ENCODE measurements at places on chromosomes 6 and 20.
A peak's percentile ranks its signal among the peaks of the same experiment; 100 is the strongest.

GRCh38 chr6:4316867-4317400, 181.6 kb upstream of the ECI2 start:
- no peak for DNase-seq

DNA sequence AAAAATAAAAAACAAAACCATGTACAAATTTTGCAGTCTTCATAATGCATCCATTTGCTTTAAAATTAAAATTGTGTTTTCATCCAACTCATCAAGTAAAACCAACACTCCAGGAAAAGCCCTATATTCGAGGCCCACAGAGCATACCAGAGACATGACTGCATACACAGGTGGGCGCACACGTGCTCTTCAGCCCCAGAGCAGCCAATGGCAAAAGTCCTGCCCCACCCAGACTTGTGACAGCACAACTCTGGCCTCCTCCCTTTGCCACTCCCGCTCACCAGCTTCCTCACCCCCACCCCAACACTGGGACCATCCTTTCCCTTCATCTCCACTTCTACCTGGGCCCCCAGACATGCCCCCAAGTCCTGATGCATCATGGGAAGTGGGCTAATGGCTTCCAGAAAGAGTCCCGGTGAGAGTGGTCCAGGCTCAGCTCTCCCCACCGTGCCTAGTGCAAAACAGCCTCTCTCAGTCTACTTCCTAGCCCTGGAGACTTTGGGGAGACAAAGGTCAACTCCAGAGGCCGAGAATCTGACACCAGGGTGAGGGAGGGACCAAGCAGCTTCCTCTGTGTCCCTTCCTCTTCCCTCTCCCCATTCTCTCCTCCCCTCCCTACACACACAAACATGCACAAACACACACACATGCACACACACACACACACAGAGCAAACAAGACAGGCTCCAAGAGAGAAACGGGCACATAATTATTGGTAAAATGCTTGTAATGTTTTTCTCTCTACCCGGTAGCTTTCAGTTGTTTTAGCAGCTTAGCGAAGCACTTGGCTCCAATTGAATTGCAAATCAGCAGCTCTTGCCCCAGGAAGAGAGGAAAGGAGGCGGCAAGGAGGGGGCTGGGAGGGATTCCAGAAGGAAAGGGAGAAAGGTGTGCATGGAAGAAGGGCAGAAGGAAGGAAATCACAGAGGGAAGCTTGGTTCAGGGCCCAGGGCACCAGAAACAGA, 14.3 kb downstream of the GRM4 start:
- no peak for DNase-seq

DNA sequence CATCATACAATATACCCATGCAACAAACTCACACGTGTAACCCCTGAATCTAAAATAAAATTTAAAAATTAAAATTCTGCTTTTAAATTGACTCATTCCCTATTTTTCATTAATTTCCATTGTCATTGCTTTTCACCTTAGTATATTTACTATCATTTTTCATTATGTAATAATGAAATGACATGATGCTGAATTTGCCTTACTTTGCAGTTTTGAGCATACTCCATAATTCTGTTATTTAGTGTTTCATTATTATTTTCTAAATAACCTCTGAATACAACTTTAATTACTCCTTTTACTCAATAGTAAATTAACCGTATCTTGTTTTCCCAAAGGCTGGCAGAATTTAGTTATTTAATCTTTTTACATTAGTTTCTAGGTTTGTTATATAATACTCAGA, 719.6 kb downstream of the DOK5 start:
- no peak for DNase-seq

GRCh38 chr20:34582911-34583310, 24.4 kb downstream of the MAP1LC3A start:
- DNase-seq, result no peak

- DNase-seq, result no peak
Measured at GRCh38 chr20:4087923-4088322, 72.6 kb upstream of the RNF24 start.

- DNase-seq, result no peak
Measured at GRCh38 chr20:47551841-47552240, 50.2 kb downstream of the NCOA3 start.

GRCh38 chr6:1314617-1315016, 2.7 kb downstream of the FOXQ1 start:
- DNase-seq, result no peak

DNA sequence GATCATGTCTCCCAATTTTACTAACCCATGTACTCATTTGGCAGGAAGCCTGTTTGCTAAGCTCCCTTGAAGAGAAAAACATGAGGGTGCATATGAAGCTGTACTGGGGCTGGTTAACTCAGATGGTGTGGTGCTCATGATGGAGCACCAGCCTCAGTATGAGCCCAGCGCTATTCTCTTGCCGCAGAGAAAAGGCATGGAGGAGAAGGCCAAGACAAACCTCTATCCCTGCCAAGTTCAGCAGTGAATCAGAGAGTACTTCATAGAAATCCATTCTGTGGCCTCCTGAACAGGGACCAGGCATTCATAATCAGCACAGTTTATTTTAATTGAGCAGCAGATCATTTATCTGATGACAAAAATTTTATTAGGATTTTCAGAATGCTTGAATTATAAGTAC, 398.1 kb downstream of the LMBRD1 start:
- DNase-seq, result no peak

DNA sequence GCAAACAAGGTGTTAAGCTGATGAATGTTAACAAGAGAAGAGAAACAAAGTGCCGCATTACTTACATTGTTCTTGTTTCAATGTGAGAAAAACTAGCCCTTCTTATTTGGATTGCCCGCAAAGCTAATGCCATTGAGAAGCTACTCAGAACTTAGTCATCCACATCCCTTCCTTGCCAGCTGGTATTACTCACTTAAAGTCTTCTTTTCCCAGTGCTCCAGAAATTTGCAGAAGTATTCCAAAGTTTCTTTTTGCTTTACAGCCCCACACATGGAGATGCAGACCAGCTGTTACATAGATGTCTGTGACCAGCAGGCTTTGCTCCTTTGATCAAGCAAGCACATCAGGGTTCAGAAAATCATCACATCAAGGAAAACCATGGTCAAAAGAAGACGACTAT, 529.0 kb downstream of the TBC1D32 start:
- DNase-seq, result no peak

DNA sequence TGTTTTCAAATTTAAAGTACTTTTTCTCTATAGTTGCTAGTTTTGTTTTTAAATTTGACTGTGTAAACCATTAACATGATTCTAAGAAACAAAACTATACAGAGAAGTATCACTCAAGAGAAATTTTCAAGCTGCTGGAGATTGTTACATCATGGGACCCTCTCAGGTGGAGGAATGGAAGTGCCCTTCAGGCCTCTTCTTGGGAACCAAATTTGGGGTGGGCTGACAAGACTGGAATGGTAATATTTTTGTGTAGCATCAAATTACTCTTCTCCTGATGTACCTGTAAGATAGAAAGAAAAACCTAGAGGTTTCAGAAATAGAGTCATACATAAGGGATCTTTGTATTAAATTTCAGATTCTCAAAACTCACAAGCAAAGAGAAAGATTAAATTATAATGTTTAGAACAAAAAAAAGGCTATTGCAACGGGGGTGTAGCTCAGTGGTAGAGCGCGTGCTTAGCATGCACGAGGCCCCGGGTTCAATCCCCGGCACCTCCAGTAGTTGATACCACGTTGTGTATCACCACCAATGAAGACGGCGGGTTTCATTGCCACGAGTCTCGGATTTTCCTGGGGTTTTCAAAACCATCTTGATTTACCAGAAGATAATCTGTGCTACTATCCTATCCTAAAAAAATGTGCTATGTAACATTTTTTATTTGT, 193.7 kb downstream of the GPX5 start:
- DNase-seq, result no peak

DNA sequence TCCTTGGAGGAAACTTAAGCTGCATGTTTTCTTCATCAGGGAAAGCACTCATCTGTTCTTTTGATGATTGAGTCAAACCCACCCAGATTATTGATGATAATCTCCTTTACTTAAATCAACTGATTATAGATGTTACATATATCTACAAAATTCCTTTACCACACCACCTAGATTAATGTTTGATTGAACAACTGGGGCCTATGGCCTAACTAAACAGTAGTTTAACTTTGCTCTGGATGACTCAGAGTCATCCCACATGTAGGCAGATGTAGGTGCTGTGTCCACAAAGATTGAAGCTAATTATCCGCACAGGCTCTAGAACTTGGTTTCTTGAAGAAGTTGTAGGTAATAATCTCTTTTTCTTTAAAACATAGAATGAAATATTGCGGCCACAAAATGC, 42.2 kb downstream of the PKIB start:
- no peak for DNase-seq

- no peak for DNase-seq
Measured at GRCh38 chr6:56799989-56800388, 154.9 kb upstream of the BEND6 start.

GRCh38 chr6:158751224-158751623, 67.9 kb downstream of the EZR start:
- DNase-seq, result peak; percentile 12

GRCh38 chr20:63317601-63318291, 24.8 kb downstream of the COL20A1 start:
- no peak for DNase-seq

- DNase-seq, result no peak
Measured at GRCh38 chr6:31683591-31683990, 2.7 kb upstream of the LY6G5C start.

DNA sequence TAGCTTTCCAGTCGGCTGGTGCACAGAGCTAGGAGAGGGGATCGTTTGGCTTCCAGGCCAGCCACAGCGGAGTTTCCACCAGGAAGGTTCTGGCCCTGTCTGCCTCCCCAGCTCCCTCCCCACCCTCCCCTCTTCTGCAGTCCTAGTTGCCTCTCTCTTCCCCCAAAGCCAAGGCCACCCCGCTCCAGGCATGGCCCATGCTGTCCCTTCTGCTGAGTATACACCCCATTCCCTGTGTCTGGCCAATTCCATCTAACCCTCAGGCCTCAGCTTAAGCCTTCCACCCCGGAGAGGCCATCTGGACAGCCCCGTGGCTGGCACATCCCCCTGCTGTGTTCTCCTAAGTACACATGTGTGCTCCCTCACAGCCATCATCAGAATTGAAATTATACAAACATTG, 167.4 kb downstream of the CDH4 start:
- no peak for DNase-seq

DNA sequence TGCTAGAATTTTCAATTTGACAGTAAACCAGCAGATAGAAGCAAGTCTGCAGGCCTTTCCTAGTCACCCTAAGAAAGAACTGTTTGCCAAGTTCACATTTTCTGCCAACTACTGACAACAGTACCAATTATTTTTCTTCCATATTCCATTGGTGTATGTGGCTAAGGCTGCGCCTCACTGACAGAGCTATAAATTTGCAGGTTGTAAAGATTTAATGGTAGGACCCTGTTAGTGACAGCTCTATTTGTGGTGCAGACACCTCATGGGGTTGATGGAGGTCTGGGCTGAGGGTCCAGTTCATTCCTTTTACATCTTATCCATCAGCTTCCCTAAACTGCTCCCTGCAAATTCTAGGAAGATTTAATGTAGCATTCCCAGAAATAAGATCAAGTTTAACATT, 228.5 kb downstream of the FRK start:
- DNase-seq, result no peak

DNA sequence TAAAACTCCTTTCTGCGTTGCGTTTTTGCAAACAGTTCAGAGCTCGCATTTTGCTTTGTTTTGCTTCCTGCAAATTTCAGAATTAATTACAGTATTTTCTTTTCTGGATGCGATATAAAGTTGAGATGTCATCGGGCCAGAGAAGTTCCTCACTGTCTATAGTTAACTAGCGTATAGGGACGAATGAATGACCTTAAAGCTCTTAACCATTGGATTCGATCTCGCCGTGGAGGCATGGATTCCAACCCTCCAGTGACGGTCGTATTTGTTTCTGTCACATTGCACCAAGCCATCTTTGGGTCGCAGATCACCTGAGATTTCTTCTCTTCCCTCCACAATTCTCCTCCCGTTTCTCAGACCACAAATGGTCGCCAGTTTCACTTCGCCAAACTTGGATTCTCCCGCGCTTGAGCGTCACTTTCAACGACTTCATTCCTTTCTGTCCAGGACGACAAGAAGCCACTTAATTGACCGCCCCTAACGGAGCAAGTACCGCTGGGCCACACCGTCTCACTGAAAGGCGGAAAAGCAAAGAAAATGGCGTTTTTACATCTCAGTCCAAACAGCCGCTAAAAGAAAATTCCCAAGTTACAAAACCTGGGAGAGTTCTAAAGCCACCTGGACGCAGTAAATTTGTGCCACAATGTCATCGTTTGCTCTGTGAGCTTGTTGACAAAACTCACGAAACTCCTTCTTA, 85.3 kb upstream of the ZNF184 start:
- no peak for DNase-seq

GRCh38 chr6:110878751-110879522, 4.4 kb downstream of the AMD1 start:
- DNase-seq, result no peak

GRCh38 chr6:125922322-125922860, 34.2 kb upstream of the HINT3 start:
- DNase-seq, result no peak

GRCh38 chr6:116101790-116102189, 1.1 kb downstream of the NT5DC1 start:
- DNase-seq, result no peak

GRCh38 chr6:134317471-134318131, at the start of gene SGK1:
Gene SGK1 (minus strand): TSS chr6:134318112. CDS start chr6:134317460, 652 bp downstream.
- DNase-seq, result peak; percentile 21

- DNase-seq, result no peak
Measured at GRCh38 chr6:34090935-34091334, 55.0 kb downstream of the GRM4 start.

GRCh38 chr6:140027219-140027618, 652.8 kb upstream of the CITED2 start:
- no peak for DNase-seq

DNA sequence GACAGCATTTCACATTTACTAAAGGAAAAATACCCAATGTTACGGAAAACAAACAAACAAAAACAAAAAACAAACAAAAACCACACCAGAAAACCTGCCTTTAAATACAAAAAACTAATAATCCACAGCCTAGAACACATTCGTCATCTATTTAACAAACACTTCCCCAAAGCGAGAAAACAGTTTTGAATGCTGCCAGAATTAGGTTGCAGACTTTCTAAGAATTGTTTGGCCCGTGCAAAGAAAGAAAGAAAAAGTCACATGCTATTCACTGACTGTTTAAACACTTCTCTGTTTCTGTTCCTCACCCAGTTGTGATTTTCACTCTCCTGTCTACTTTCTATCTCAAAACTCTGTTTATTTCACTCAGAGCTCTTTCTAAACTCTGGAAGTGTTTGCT, 52.5 kb downstream of the BCAS1 start:
- DNase-seq, result peak; percentile 67

DNA sequence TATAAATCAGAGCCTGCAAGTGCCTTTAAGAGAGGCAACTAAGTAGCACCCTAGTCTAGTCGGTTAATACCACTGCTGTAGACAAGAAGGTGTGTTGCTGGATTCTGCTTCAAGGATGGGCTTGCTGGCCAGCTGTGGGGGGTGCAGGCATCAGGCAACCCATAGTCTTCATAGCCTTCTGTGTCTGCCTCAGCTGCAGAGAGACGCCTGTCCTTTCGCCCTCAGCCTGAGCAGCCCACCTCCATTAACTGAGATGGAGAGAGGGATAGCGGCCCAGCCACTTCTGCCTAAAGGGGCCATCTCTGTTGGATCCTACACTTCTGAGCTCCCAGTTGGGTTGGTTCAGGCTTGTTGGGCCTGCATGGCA, 123.7 kb upstream of the MLIP start:
- no peak for DNase-seq

Data from GM10248 (cell line).